ENCODE measurements at places on chromosomes 1 and 21. TPM values are rescaled to one million over a fixed set of nuclear protein-coding genes. Genes with fewer than 3 reads are reported as not detected.

CRYBG2 gene
- 0.75 TPM for total RNA-seq

SPRR1A gene
- not detected for total RNA-seq

NIPAL3 gene
- 58.3 TPM for total RNA-seq

EFNA1 gene
- total RNA-seq = 8.6 TPM

ZNF684 gene
- total RNA-seq = 5.7 TPM

LGR6 gene
- total RNA-seq = 0.47 TPM

SLAMF6 gene
- total RNA-seq = 39.7 TPM

ATP6V1G3 gene
- not detected for total RNA-seq

OR2T1 gene
- not detected for total RNA-seq

FAM163A gene
- not detected for total RNA-seq

CNR2 gene
- total RNA-seq = 0.99 TPM

BTBD19 gene
- total RNA-seq = 8.8 TPM

S100A8 gene
- not detected for total RNA-seq

GCSAML gene
- not detected for total RNA-seq

DYNLT4 gene
- total RNA-seq = 1.2 TPM

CFHR4 gene
- total RNA-seq = not detected

CD48 gene
- 276 TPM for total RNA-seq

LCE2C gene
- not detected for total RNA-seq

LRRC7 gene
- total RNA-seq = 0.71 TPM

VAV3 gene
- total RNA-seq = 2.5 TPM
